ENCODE measurements at places on chromosomes 7 and 10. TPM values are rescaled to one million over a fixed set of nuclear protein-coding genes. Genes with fewer than 3 reads are reported as not detected.

Gene ACTL6B
- 2.5 TPM for polyA plus RNA-seq

Gene INA
- polyA plus RNA-seq = 10.0 TPM

Gene LIPF
- not detected for polyA plus RNA-seq

Gene JAZF1
- polyA plus RNA-seq = 10.8 TPM

Gene PIK3AP1
- polyA plus RNA-seq = 0.65 TPM

Gene SPDYE2B
- not detected for polyA plus RNA-seq

Gene ZNF277
- 28.9 TPM for polyA plus RNA-seq

Gene SLC26A3
- not detected for polyA plus RNA-seq

- no peak for DNase-seq
These were observed 429.1 kb downstream of the ACTR3B start for GRCh38 chr7:153188630-153189029.

- no peak for DNase-seq
These were observed 156.1 kb downstream of the MAD1L1 start for GRCh38 chr7:2076649-2077064.

DNA sequence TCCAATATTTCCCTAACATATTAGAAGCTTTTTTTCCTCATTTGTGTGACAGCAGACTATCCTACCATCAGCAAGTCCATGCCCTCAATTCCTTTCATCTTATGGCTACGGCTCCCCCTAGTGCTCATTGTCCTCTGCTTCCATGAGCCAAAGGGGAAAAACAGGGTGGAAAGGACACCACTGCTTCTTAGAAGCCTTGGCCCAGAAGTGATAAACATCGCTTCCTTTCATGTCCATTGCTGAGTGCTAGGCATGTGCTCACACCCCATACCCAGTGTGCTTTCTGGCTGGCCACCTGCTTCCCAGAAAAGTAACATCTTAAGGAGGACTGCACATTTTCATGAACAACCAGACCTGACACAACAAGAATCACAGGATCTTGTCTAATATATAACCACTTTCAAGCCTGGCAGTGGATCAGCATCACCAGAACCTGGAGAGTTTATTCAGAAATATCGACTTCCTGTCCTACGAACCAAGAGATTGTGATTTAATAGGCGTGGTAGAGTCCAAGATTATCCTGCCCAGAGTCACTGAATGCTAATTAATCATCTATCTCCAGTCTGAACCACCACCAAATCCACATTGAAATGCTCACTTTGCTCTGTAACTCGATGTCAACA, 650.5 kb upstream of the SORCS1 start:
- DNase-seq = peak; percentile 86

- no peak for DNase-seq
These were observed 115.4 kb downstream of the MDFIC start for GRCh38 chr7:115037128-115037802.

DNA sequence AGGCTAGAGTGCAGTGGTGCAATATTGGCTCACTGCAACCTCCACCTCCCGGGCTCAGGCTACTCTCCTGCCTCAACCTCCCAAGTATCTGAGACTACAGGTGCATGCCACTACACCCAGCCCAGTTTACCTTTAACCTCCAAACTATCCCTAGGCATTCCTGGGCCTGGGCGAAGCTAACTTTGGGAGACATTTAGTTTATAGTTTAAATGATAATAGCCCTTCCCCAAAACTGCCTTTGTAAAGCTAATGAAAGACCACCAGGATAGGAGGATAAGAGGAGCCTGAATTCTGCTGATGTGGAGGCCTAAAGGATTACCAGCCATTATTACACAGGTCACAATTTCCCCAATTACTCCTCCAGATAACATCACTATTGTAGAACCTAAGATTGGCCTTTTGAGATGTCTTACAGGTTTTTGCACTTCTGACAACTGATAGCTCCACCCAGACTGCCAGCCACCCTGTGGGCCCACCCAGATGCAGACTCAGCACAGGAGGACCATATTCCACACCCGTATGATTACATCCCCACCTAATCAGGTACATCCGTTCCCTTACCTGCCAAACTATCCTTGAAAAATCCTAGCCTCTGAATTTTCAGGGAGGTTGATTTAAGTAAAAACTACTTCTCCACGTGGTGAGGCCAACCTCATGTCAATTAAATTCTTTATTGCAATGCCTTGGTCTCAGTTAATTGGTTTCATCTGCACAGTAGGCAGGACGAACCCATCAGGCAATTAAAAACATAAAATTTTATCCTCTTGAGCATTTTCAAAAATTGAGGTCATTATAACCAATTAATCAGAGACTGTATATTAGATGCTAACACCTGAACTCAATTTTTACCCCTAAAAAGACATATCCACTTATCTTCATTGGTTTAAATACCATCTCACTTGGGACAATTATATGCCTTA, 62.3 kb upstream of the TMEM254 start:
- peak; percentile 81 for DNase-seq

DNA sequence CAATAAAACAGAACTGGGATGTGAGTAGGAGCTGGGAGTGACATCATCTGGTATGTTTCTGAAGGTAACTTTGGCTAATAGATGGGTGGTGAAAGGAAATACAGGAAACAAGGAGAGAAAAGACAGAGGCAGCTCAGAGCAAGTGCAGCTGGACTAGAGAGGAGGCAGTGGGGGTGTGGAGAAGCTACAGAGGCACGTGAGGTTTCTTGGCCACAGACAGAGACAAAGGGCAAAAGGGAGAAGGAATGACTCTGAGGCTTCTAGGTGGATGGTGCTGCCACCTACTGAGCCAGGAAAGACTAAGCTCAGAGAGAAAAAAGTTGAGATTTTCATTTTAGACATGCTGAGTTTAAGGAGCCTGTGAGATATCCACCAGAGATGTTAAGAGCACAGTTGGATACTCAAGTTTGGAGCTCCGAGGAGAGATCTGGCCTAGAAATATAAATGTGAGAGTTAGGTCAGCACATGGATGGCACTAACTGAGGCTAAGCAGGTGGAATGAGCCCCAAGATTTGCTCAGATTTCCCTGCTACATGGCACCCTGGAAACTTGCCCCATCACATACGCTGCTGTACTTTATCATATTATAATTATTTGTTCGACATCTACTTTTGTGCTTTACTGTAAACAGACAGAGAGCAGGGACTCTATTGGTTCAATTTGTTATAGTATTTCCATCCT, 293.0 kb upstream of the IMMP2L start:
- DNase-seq = peak; percentile 77

GRCh38 chr7:90465816-90466215, 3.6 kb upstream of the PTTG1IP2 start:
- no peak for DNase-seq

GRCh38 chr10:111233439-111233838, 156.6 kb downstream of the ADRA2A start:
- DNase-seq = peak; percentile 5

DNA sequence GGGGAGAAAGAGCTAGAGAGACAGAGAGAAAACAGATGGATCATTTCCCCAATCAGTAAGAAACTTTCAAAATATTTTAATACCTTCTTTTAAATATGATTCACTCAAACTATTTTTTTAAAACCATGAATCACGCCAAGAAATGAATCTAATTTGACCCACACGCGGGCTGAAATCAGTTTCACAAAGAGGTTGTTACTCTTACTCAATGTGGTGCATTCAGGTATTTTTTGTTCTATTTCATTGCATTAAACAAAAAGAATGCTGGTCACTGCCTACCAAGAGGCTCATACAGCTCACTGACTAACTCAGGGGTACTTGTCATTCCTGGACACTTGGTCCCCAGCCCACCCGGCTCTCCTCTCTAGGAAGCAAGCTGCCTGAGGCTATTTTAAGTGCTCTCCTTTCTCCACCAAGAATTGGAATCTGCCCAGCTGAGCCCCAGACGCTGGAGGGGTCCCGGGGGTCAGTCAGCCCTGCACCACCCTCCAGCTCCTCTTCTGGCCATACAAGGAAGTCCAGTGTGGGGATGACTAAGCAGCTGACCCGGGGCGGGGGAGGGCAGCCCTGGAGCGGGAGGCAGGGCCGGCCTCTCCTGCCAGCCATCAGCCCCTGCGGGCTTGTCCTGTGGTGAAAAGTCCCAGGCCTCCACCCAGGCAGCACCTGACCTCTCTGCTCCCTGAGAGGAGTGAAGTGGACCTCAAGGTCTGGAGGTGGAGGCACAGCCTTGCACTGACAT, 21.7 kb upstream of the PFKP start:
- peak; percentile 68 for DNase-seq

GRCh38 chr7:42135728-42136127, 101.3 kb downstream of the GLI3 start:
- DNase-seq = no peak

DNA sequence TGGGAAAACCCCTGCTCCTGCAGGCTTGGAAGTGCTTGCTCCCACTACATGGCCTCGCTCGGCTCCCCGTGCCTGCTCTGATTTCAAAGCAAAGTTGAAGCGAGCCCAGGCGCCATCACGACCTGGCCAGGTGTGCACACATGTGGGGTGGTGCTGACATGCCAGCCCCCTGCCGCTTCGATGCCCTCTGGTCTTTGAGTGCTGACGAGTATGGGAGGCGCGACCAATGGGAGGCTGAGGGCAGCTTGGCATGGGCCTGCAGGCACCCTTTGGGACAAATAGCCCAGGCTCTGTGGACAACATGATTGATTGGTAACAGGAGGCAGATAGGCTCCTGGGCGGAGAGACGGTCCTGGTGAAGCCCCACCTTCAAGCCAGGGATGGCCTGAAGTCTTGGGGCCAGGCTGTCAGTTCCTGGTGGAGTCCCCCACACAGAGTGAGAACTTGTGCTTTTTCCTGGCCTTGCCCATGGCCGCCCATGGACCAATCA, 252.4 kb upstream of the SEMA3A start:
- no peak for DNase-seq

GRCh38 chr7:88254721-88255424, 35.0 kb upstream of the SRI start:
- DNase-seq = no peak

- DNase-seq = no peak
These were observed 2.6 kb upstream of the PRF1 start for GRCh38 chr10:70605161-70605560.

GRCh38 chr10:104255311-104255981, 754 bp downstream of the GSTO1 start:
- DNase-seq = peak; percentile 50

GRCh38 chr7:22681312-22681711, 45.7 kb upstream of the IL6 start:
- DNase-seq = no peak

- DNase-seq = peak; percentile 26
These were observed 48.9 kb upstream of the ENO4 start for GRCh38 chr10:116800286-116800929.

DNA sequence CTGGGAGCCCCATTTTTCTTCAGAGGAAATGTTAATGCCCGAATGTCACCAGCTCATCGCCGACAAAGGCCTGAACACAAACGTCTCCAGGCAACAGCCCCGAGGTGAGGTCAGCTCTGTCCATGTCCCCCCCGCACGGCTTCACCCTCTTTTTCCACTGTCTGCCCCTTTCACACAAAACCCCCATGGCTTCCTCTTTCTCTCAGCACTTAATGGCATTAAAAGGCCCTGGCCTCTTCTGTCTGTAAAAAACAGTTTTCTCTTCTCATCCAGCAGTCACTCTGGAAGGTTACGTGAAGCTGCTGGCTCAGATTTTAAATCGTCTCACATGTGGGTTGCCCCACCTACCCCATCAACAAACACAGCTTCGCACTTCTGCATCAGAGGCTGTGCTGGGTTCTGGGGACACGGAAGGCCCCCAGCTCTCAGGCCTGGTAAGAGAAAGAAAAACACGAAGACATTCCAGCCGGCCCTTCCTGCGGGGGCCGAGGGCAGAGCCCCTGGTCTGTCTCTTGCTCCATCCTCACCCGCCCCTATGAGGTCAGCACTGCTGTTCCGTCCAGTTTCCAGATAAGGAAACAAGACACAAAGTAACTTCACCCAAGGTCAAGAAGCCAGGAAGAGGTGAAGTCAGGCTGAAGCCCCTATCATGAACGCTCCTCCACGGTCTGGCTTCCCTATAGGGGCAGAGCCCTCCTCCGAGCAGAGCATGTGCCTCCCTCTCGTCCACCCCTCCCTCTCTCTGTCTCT, 91.1 kb upstream of the PDGFA start:
- DNase-seq = no peak

- no peak for DNase-seq
These were observed 53.7 kb upstream of the PHF14 start for GRCh38 chr7:10919923-10920322.

DNA sequence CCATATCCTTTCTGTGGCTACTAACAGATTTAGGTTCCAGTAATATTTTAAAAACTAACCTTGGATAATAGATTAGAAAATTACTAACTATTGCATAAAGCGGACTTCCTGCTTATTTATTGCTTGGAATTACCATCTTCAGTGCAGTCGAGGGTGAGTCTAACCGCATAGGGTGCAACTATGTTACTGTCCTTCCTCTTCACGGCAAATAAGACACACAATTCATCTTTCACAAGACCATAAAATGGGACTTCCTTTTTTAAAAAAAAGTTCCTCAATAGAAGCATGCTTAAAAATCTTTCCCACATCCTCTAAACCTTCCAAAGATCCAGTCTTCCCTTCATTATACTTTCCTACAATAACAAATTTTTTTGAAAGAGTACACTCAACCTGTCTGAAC, 2.1 kb downstream of the SLC25A40 start:
- DNase-seq = no peak

GRCh38 chr7:151123822-151124464, 37.7 kb downstream of the AGAP3 start:
- peak; percentile 92 for DNase-seq

GRCh38 chr10:90965720-90966119, 44.8 kb upstream of the ANKRD1 start:
- no peak for DNase-seq

DNA sequence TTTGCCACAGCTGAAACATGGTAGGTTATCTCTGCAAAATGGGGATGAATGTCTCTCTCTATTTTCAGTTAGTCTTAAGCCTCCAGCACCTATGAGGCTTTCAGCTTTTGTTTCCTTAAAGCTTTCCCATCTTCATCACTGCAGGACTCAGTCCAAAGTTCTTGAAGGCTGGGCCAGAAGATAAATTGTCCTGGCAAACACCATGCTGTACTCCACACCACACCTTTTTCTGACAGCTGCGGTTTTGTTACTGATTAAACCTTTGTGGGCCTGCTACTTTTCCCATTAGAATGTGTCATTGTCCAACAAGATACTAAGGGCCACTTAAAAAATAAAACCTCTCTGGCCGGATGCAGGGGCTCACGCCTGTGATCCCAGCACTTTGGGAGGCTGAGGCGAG, 87.2 kb upstream of the A1CF start:
- no peak for DNase-seq

GRCh38 chr10:50464004-50464409, 159.7 kb downstream of the SGMS1 start:
- DNase-seq = no peak

GRCh38 chr7:79176859-79177477, 276.5 kb downstream of the MAGI2 start:
- peak; percentile 71 for DNase-seq

DNA sequence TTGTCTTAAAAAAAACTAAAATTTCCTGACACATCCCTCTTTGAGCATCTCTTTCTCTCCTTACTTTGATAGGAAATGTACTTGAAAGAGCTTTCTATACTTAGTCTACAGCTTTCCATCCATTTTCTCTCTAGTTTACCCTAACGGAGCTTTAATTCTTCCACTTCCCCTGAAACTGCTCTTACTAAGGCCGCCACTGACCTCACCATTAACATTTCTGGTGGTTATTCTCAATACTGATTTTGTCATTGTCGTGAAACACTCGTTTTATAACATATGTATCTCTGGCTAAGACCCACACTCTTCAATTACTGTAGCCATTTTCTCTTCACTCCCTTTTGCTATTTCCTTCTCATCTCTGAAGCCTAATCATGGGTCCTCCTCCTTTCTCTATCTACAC, 262.0 kb upstream of the FERD3L start:
- no peak for DNase-seq
